ENCODE measurements at places on chromosomes 7 and 10.

DNA sequence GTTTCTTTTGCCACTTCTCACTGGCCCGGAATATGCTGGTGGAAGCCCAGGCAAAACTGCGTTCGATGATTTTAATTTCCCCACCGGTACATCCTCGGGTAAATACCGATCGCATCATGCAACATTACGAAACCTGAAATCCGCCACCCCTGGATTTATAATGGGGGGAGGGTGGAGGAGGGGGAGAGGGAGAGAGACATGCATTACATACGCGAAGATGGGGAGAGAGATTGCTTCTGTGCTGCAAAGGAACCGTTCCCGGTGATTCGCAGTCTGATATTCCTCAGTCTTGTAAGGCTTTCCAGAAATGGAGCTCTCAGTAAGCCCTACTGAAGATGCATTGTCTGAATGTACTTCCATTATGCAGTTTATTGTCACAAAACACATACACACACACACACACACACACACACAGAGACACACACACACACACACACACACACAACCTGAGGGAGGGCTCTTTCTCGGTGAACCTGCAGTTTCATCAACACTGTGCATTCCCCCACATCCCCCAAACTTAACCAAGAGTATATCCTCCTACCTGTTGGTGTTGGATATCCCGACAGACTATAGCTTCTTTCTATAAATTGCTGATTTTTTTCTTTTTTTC lies 741 bp downstream of the GPR85 start:
- peak; percentile 38 for DNase-seq

GRCh38 chr10:34596351-34596750 lies 218.7 kb downstream of the PARD3 start:
- DNase-seq: no peak

- DNase-seq: no peak
These were observed 274.8 kb downstream of the PTPRN2 start for GRCh38 chr7:158312789-158313188.

GRCh38 chr10:52810761-52811160 lies 38.2 kb upstream of the MBL2 start:
- DNase-seq: peak; percentile 56

DNA sequence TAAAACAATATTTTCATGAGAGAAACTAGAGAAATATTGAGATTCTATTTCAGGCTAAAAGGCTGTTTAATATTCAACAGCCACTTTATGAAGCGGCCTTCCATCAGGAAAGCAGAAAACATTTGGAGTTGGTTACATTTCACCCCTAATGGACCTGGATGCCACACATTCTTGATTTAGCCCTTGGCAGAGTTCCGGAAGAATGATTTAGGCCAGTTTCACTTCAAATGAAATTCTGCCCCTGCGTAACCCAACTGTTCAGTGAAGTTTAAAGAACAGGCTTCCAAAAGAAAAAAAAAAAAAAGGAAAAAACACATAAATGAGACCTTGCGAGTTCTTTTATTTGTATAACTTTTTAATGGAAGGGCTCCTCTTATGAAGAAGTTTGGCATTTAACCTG lies 239.2 kb upstream of the AKR1E2 start:
- DNase-seq: no peak

DNA sequence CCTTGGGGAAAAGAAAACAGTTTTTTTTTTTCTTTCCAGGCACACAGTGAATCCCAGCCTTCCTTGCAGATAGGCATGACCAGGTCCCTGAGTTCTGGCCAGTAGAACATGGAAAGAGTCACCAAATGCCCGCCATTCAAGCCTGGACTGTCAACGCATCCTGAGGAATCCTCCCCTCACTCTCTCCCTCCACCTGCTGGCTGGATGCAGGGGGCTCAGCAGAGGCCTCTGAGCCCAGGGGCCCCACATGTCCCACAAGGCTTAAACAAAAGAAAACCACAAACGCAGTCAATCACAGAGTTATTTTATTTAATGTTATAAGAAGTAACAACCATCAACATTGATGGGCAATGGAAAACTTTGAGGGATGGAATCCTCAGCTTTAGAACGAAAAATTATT lies 93.1 kb downstream of the JCAD start:
- no peak for DNase-seq

DNA sequence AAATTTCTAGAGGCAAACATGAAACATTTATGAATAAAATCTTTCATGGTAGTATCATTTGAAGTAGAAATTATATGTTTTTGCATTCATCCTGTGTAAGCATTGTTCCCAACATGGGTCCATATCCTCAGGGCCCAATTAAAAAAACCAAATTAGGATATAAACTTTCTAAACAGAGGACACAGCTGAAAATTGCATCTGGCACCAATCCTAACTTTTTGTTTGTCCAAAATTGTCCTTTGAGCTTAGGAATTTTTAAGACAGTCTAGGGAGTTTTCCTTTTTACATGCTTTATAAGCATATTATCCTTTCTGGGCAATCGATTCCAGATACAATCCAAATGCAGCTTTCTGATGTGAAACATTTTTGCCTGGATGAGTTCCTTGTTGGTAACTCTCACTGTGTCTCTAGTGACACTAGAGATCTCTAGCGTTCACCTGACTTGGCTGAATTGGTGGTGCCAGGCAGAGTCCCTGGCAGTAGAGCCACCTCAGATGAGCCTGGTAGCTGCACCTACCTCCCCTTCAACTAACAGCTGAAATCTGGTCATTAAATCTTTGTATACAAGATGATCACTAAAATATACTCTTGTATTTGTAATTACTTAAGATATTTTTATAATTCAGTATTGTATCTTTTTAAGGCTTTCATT lies 137.6 kb upstream of the SAMD8 start:
- DNase-seq: no peak

- DNase-seq: no peak
These were observed 193.8 kb downstream of the PLPP4 start for GRCh38 chr10:120650705-120651399.

GRCh38 chr10:89637113-89637512 lies 7.9 kb downstream of the PANK1 start:
- no peak for DNase-seq

GRCh38 chr7:7231000-7231399 lies 48.7 kb downstream of the C1GALT1 start:
- peak; percentile 48 for DNase-seq

- peak; percentile 48 for DNase-seq
These were observed 179.3 kb downstream of the TFEC start for GRCh38 chr7:115851291-115851690.

- no peak for DNase-seq
These were observed 192.2 kb downstream of the SEMA3A start for GRCh38 chr7:84002348-84002747.

- DNase-seq: no peak
These were observed 23.0 kb upstream of the CDHR3 start for GRCh38 chr7:105940109-105940508.

All from erythroblast (primary cell).